ENCODE measurements at places on chromosomes 1 and 21.

DNA sequence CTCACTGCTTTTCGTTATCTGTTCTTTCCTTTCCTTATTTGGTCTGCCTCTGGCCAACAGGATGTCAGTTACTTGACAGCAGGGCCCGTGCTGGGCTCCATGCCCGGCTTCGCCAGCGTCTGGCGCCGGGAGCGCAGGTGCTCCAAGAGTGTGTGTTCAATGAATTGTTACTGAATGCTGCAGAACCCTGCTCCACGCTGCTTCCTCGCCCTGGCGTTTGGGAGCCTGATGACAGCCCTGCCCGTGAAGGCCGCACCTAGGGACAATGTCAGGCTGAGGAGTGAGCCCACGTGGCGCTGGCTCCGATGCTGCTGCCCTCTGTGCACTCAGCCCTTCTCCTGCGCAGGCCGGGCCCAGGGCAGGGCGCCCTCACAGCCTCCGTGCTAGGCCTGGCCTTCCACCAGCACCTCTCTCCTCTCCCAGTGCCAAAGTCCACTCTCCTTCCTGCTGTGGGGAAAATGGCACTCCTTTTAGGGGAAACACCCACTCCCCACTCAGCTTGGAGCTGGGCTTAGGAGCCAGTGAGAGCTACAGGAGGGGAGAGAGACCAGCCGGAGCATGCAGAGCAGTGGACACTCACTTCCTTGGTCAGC, 51.4 kb downstream of the ACBD3 start:
- no peak for DNase-seq

DNA sequence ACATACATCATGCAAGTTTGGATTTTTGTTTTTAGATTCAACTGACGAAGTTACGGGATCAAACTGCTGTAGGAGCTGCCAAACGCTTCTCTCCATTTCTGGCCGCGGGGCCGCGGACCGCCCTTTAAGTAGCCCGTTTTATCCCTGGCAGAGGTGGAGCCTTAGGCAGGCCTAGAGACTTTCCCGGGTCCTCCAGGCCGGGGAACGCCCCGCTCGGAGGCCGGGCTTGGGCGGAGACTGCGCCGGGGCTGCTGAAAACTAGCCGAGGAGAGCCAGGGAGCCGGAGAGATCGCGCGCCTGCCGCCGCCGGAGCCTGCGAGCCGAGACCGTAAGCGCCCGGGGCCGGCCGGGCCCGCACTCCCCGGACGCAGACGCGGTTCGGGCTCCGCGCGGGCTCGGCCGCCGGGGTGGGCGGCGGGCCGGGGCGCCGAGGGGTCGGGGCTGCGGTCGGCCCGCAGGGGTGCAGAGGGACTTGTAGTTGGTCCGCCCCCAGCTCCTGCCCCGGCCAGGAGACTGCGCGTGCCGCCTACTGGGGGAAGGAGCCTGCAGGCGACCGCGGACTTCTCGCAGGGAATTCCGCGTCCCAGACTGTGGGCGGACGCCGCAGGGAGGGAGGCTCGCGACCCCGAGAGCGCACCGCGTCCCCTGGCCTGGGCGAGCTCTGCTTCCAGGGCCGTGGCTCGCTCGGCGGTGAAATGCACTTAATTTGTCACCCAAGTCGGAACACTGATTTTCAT, at the start of gene EPHX1:
Gene EPHX1, plus strand, starts transcription at position 283 of the 737 bp plus-strand sequence. CDS start 18,606 bp downstream, outside the sequence.
- peak; percentile 91 for DNase-seq

DNA sequence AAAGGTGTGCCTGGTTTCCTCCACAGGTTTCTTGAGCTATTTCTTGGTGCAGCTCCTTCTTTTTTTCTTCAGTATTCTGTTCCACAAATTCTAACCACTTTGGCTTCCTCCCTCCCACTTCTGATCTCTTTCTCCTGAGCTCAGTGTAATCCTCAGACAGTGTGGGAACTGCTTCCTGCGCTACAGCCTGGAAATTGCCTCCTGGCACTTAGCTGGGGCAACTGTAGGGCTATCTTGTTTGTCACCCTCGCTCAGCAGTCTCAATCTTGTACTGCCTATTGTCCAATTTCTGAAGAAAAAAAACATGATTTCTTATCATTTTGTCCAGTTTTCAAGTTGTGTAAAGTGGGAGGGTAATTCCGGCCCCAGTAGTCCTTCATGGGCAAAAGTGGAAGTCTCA, 24.0 kb upstream of the GALNT2 start:
- no peak for DNase-seq

DNA sequence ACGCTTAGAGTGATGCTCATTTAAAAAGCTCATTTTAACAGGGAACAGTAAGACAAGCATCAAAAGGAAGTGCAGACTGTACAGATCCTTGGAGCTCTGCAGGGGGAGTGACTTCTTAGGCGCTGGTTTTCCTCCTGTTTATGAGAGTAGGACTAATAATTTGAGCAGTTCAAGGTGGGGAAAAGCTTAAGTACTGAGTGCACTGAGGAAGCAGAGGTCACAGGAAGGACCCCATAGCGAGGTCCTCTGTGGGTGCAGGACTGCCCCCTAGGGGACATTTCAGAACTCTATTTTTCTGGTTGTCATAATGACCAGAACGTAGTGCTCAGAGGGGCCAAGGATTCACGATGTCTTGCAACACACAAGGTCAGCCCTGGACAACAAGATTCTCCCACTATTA, 112.1 kb downstream of the HLCS start:
- DNase-seq: peak; percentile 49

DNA sequence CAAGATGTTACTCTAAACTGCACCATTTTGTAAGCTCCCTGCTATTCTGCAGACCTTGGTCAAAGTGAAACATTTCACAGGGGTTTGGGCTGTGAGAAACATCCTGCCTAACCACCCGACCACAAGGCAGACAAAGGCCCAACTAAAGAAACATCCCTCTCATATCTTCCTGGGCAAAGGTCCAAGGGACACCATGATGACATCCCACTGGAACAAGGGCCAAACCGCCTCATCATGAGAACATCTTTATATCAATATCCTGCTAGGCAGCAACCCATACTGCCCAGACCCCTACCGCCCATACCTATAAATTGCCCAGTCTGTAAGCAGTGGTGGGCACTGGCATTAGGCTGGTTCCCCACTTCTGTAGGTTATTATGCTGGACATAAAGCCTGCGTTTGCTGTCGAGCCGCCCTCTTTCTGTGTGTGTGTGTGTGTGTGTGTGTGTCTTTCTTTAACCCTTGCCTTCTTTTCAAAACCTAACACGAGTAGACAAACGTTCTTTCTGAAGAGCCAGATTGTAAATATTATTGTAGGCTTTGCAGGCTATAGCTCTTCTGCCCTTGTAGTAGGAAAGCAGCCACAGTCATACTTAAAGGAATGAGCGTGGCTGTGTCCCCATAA, 1.0 kb upstream of the PPIE start:
- peak; percentile 89 for DNase-seq

DNA sequence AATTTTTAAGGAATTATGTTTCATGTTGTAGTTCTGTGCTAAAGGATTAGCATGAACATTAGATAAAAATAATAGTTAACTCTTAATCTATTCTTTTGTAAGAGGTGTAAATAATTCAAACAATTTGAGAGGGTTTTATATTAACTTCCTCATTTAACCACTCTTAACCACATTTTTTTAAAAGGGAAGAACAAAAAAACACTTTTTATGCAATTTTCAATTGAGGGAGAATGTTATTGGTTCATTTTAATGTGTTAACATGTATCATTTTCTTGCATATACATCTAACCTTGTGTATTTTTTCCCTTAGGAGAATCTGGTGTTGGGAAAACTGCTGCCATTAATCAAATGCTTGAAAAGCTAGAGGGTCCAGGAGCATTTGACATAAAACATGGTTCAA, 169.0 kb downstream of the LBR start:
- DNase-seq: no peak

GRCh38 chr1:244796719-244797406, 38.6 kb upstream of the COX20 start:
- DNase-seq: peak; percentile 60

DNA sequence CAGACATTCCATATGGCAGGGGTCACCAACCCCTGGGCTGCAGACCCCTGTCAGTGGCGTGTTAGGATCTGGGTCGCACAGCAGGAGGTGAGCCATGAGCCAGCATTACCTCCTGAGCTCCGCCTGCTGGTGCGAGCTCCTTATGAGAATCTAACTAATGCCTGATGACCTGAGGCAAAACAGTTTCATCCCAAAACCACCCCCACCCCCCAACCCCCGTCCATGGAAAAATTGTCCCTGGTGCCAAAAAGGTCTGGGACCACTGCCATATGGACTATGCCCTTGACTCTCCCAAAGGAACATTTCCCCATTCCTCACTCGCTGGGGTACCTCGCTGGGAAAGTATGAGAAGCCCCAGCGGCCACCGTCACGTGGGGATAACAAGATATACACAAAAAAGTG, 6.4 kb upstream of the CPT2 start:
- DNase-seq: no peak

DNA sequence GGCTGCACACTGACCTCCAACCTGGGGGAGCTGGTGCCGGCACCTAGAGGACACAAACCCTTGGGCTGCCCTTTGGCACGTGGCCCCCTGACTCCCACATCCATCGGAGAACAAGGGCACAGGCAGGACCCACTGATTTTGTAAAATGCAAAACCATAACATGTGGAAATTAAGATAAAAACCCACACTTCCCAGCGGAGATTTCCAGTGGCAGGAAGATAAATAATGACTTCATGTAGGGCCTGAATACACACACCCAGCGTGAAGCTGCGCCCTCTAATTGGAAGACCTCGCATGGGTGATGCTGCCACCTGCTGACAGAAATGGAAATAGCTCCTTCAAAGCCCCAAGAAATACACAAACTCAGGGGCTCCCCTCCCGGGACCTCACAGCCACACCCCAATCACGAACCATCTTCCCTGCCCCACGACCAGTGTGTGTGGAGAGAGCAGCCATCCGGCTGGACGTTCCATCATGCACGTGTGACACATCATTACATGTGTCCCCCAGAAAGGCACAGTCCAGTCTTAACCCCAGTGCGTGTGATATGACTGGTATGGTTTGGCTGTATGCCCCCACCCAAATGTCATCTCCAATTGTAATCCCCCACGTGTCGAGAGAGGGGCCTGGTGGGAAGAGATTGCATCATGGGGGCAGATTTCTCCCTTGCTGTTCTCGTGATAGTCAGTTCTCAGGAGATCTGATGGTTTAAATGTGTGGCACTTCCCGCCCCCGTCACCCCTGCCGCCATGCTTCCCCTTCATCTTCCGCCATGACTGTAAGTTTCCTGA, 5.7 kb upstream of the TPRG1L start:
- DNase-seq: peak; percentile 79

- DNase-seq: peak; percentile 47
Measured at GRCh38 chr1:26021647-26022403, at the start of gene EXTL1. EXTL1 (plus strand) TSS chr1:26021775; CDS start chr1:26022647, 872 bp downstream.

DNA sequence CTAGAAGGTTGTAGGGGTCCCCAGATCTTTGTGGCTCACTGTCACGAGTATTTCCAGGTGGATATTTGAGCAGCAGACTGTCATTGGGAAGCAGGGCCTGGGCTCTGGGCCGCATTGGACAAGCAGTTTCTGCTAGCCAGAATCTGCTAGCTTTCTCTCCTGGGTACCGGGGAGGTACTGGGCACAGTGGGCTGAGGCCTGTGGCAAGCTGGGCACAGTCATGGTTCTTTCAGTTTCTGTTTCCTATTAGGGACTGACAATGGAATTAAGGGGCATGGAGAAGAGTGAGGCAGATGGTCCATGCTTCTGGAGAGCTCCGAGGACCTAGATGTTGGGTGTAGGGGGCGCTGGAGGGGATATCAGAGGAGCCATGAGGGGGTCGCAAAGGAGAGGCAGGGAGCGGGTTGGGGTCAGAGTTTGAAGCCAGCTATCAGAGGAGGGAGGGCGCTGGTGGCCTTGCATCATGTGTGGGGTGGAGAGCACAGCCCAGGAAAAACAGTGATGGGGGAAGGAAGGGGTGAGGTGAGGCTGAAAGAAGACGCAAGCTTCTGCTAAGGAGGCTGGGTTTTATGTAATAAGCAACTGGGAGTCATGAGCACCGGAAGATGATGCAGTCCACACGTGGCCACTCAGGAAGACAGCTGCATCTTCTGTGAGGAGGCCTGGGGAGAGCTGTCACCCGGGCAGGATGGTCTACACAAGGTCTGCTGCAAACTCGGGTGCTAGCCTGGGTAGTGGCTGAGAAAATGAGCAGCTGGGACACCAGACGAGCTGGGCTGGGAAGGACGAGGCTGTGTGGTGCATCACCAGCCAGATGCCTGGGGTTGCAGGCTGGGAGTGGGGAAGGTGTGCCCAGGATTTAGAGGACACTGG, 72.7 kb downstream of the IER5 start:
- DNase-seq: no peak

DNA sequence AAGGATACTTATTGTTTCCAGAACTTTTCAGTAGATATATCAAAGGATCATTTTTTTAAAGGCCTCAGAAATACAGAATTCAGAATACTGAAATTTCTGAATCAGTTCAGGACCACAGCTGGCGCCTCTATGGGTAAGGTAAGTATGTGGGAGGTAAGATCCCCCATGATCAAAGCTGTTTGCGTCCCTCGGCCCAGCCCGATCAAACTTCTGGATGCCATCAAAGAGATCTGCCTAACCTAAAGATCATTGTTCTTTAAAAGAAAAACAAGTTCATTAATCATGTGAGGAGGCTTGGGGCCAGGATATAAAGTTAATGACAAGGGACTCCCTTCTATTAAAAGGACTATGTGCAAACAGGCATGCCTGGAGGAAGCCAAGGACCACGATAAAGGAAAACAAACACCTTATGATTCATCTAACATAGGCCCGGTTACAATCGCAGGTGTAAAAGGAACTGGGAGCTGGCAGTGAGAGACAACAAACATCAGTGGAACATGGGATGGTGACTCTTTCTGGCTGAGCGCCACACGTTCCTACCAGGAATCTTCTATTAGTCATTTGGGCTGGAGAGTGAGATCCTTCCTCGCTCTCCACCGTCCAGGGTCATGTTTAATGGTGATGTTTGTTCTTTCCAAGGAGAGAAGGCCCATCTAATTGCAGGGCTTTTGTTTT, 2.8 kb upstream of the BACE2 start:
- no peak for DNase-seq

Data from iris pigment epithelial cell (primary cell).